Adrenal gland (tissue), 19 donors: ENCODE measurements at places on chromosomes 1 and 21. TPM values are rescaled to one million over a fixed set of nuclear protein-coding genes. Genes with fewer than 3 reads are reported as not detected.

GRCh38 chr1:34165422-34165921 lies 442 bp upstream of the CSMD2 start:
- no peaks in the 10 kb centered on the region for H3K36me3 ChIP-seq
- H3K4me3 ChIP-seq, result no peak overlapping the region
- peaks cover 14% of the 10 kb centered on the region for H3K4me1 ChIP-seq
- no peak for DNase-seq
- H3K27ac ChIP-seq, result no peak overlapping the region

GRCh38 chr1:44714532-44714931 lies 16.4 kb downstream of the RNU5D-1 start:
- H3K4me1 ChIP-seq, result no peaks in the 10 kb centered on the region
- no peak overlapping the region for H3K4me3 ChIP-seq
- no peaks in the 10 kb centered on the region for H3K36me3 ChIP-seq
- no peaks in the 10 kb centered on the region for H3K27me3 ChIP-seq
- DNase-seq, result no peak
- no peak overlapping the region for H3K27ac ChIP-seq

GRCh38 chr1:18199462-18199861 lies 91.9 kb downstream of the IGSF21 start:
- H3K4me3 ChIP-seq, result no peak overlapping the region
- H3K4me1 ChIP-seq, result no peaks in the 10 kb centered on the region
- no peak overlapping the region for H3K27ac ChIP-seq
- no peaks in the 10 kb centered on the region for H3K36me3 ChIP-seq
- peak; percentile 61 for DNase-seq

DNA sequence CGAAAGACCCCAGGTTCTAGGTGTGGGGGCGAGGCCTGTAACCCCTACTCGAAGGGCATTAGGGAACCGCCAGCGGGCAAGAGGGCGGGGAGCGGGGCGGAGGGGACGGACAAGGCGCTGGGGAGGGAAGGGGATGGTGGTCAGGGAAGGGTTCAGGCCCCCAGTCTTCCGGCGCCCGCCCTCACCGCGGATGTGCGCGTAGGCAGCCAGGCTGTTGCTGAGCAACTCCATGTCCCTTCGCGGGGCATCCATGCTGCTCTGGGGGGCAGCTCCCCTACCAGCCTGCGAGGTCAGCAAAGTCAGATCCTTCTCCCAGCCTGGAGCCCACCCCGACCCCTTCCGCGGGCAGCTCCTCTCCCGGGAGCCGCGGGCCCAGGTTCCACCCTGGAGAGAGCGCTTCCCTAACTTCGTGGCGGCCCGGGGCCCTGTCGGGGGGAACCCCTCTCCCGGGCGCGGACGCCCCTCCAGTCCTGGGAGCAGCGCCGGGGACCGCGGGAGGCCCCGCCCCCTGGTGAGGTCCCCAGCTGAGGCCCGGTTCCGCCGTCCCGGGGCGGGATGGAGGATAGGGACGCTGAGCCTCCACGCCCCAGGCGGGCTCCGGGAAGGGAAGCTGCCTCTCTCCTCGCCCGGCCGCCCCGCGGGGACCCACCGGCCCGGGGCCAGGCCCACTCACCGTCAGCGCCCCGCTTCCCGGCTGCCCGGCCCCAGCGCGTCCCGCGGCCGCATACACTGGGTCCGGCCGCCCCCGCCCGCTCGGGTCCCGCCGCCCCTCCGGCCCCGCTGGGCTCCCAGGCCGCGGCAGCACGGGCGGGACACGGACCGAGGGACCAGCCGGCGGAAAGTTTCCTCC lies 434 bp downstream of the EVA1B start:
- H3K4me3 ChIP-seq, result peak overlapping the region; percentile 41
- no peak for DNase-seq
- peaks cover 29% of the 10 kb centered on the region for H3K4me1 ChIP-seq
- H3K27me3 ChIP-seq, result no peaks in the 10 kb centered on the region
- no peaks in the 10 kb centered on the region for H3K36me3 ChIP-seq
- H3K27ac ChIP-seq, result peak overlapping the region; percentile 77

DNA sequence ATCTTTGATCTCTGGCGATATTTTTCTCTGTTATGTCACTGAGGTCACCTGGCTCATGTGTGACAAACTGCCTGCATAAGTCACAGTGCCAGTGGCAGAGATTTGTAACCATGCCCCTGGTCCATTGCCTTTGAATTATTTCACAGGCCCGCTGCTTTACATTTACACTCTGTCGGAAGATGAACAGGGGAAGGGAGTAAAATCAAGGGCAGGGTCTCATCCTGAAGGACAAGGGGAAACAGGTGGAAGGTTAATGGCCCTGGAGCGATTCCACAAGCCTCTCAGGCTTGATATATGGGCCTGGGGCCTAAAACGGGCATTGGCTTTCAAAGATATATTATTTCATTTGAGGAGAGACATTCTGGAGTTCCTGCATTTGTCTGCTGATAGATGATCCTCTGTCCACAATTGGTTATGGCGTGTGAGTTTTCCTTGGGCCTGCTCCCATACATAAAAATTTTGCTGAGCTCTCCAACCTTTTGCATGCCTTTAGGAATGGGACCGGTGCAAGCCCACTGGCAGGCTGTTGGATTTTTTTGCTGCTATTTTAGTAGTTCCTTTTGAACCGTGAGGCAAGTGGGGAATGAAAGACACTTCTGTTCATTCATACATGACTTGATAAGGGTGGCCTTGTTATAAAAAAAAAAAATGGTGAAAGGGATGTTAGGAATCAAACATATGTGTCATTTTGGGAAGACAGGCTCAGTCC lies 51.9 kb downstream of the NR5A2 start:
- no peak for DNase-seq
- no peaks in the 10 kb centered on the region for H3K4me1 ChIP-seq
- H3K27me3 ChIP-seq, result peaks cover 15% of the 10 kb centered on the region
- no peak overlapping the region for H3K27ac ChIP-seq
- no peaks in the 10 kb centered on the region for H3K36me3 ChIP-seq
- H3K4me3 ChIP-seq, result no peak overlapping the region

DNA sequence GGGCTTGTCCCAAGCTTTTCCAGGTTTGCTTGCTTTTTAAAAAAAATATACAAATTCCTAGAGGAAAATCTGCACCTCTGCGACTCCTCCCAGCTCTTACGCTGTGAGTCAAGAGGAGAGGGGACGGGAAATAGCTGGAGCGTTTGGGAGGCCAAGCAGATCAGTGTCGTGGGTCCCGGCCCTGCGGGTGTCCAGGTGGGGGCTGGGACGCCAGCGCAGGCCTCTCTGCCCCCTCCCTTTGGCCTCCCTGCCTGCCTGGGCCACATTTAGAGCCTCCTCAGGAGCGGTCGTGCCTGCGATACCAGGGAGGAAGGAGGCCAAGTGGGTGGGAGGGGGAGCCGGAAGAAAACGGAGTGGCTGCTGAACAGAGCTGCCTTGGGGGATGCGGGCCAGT lies 9.0 kb downstream of the WNT4 start:
- H3K27ac ChIP-seq, result no peak overlapping the region
- DNase-seq, result no peak
- H3K36me3 ChIP-seq, result no peaks in the 10 kb centered on the region
- no peaks in the 10 kb centered on the region for H3K4me1 ChIP-seq

GRCh38 chr1:110209715-110210603 lies at the start of gene KCNC4:
KCNC4 (plus strand) TSS chr1:110210314; CDS start chr1:110211500, 1,186 bp downstream.
- H3K27me3 ChIP-seq, result no peaks in the 10 kb centered on the region
- H3K27ac ChIP-seq, result peak within 1 kb of the TSS; percentile 91
- peak; percentile 90 for DNase-seq

DNA sequence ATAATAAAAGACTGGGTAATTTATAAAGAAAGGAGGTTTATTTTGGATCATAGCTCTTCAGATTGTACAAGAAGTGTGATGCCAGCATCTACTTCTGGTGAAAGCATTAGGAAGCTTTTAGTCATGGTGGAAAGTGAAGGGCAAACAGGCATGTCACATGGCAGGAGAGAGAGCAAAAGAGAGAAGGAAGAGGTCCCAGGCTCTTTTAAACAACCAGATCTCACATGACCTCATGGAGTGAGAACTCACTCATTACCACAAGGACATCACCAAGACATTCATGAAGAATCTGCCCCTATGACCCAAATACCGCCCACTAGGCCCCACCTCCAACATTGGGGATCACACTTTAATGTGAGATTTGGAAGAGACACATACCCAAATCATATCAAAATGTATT lies 10.0 kb downstream of the RPTN start:
- H3K36me3 ChIP-seq, result no peaks in the 10 kb centered on the region
- H3K4me3 ChIP-seq, result no peak overlapping the region
- no peaks in the 10 kb centered on the region for H3K4me1 ChIP-seq
- no peak for DNase-seq
- no peak overlapping the region for H3K27ac ChIP-seq
- H3K27me3 ChIP-seq, result peaks cover 3% of the 10 kb centered on the region

DNA sequence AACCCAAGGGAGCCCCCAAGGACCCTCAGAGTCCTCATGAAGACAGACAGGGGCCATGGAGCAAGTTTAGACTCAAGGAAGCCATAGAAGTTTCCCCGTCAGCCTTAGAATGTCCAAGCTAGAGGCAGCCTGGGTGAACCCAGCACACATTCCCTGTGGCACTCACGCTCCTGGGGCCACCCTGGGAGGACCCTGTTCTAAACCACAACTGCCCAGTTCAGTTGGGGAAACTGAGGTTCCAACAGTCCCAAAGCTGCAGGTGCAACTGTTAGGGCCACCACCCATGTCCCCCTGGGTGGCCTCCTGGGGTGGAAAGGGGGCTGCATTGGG lies 9.3 kb downstream of the WNT3A start:
- no peaks in the 10 kb centered on the region for H3K36me3 ChIP-seq
- no peak for DNase-seq
- no peak overlapping the region for H3K4me3 ChIP-seq
- no peaks in the 10 kb centered on the region for H3K27me3 ChIP-seq
- no peaks in the 10 kb centered on the region for H3K4me1 ChIP-seq
- no peak overlapping the region for H3K27ac ChIP-seq

- H3K27ac ChIP-seq, result no peak overlapping the region
- no peaks in the 10 kb centered on the region for H3K4me1 ChIP-seq
- DNase-seq, result no peak
- no peaks in the 10 kb centered on the region for H3K27me3 ChIP-seq
Observed at GRCh38 chr1:229325401-229325800, 17.4 kb downstream of the CCSAP start.

DNA sequence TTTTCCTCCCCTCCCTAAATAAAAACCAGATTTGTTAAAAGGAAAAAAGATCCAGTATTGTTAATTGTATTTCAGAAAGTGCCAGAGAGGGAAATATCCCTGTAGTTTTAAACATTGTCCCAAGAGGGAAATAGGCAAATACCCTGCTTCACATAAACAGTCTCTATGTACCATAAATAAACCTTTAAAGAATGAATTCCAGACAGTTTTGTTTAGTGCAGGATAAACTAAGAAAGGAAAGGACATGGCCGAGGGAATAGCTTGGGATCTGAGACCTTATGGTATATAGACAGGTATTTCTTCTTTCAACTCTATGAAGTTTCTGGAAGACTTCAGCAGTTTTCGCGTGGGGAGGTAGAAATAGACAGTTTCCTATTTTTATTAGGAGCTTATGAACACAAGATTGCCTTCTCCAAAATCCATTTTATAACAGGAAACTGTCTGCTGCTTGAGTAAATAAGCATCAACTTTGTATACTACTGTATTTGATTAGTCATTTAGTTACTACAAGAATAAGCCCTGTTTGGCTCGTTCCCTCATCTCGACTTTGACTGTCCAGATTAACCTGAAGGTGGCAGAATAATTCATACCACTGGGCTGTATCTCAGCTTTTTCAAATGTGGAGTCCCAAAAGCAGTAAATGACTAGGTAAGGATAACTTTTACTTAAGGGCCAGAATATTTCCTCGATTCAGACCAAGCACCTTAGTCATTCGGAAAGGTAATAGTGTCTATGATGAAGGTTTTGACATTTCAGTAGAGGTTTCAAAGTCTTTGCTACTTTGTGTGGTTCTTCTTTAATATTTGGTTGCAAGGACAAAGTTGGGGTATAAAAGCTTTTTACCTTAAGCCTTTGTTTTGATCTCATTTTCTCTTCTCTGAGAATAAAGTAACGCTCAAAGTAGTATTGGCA lies 177.5 kb downstream of the VPS13D start:
- peaks cover 8% of the 10 kb centered on the region for H3K4me1 ChIP-seq
- DNase-seq, result no peak
- H3K4me3 ChIP-seq, result no peak overlapping the region
- no peaks in the 10 kb centered on the region for H3K27me3 ChIP-seq

- DNase-seq, result no peak
- H3K27ac ChIP-seq, result no peak overlapping the region
- H3K4me3 ChIP-seq, result no peak overlapping the region
- no peaks in the 10 kb centered on the region for H3K36me3 ChIP-seq
Observed at GRCh38 chr1:42837709-42838108, 8.7 kb upstream of the ZNF691 start.

The KCNJ15 gene
- 1.6 TPM for total RNA-seq

DNA sequence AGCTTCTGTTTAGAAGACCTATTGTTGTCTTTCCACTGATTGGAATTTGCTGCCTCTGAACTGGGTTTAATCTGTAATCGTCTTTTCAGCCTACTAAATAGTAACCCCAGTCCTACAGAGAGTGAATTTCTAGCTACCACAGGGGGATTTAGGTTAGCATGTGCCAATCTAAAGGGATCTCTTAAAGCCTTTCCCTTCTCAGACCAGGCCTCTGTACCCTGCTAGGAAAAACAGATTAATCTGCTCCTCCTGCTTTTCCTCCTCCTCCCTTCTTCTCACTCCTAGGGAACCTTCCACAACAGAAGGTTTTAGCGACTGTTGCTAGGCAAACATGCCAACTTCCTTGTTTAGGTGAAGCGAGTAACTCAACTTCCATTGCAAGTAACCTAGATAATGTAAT lies 1.3 kb upstream of the RC3H1 start:
- H3K4me1 ChIP-seq, result peaks cover 28% of the 10 kb centered on the region
- DNase-seq, result no peak
- H3K4me3 ChIP-seq, result no peak overlapping the region
- no peaks in the 10 kb centered on the region for H3K36me3 ChIP-seq
- H3K27me3 ChIP-seq, result no peaks in the 10 kb centered on the region

DNA sequence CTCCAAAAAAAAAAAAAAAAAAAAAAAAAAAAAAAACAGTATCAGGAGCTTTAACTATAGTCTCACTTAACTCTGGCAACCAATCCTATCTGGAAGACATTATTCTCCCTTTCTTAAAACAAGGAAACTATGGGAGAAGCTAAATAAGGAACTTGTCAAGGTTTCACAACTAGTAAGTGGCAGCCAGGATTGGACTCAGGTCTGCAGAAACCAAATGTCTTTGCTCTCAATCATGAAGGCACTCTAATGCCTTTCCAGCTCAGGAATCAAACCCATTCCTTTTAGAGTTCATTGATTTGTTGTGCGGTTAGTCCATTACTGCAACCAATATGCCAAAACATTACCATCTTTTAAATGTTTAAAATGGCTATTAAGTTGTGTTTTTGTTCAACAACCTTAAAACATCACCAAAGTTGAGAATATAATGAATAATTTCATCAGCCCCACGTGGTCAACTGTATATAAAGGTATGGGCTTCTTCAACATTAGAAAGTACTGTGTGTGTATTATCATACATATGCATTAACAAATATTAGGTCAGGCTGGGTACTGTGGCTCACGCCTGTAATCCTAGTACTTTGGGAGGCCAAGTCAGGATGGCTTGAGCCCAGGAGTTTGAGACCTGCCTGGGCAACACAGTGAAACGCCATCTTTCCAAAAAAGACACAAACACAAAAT lies 1.5 kb downstream of the EPRS1 start:
- no peaks in the 10 kb centered on the region for H3K27me3 ChIP-seq
- H3K4me1 ChIP-seq, result no peaks in the 10 kb centered on the region

The ALDH9A1 gene
- 173 TPM for total RNA-seq

The NOTCH2 gene
- total RNA-seq, result 71.3 TPM
